Skin of body (tissue), 3 donors: ENCODE measurements at places on chromosomes 1 and 21. TPM values are rescaled to one million over a fixed set of nuclear protein-coding genes. Genes with fewer than 3 reads are reported as not detected.

Gene GPX7
- 101 TPM for total RNA-seq

GRCh38 chr1:159855709-159856108, 6.7 kb downstream of the VSIG8 start:
- no peak for DNase-seq

Gene KCND3
- 0.99 TPM for total RNA-seq

Gene GPR3
- 0.30 TPM for total RNA-seq

GRCh38 chr1:54397090-54397591, 9.1 kb downstream of the SSBP3 start:
- no peak for DNase-seq

Gene OR2W3
- 1.8 TPM for total RNA-seq

DNA sequence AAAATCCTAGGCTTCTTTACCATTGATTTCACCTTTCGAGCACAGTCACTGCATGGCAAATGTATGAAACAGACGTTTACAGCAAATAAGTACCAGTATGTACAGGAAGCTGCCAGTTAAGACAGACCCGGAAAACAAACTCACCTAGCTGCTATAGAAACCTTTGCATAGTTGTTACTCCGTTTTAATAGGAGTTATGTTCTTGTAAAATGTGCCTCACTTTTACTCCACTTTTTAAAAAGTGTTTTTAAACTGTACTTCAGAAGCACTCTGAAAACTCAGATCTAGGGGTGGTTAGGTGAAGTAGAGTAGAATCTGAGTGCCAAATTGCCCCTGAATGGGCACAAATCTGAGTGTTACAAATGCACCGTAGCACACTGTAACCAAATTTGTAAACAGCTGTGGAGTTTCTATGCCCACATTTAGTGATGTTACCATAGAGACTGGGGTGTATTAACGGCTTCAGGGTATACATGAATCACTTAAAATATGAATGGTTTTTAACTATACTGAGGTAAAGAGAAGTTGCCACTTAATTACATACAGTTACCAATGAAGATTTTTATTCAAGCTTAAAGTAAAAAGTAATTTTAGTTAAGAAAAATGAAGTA, 30.7 kb downstream of the CNIH4 start:
- DNase-seq: no peak

DNA sequence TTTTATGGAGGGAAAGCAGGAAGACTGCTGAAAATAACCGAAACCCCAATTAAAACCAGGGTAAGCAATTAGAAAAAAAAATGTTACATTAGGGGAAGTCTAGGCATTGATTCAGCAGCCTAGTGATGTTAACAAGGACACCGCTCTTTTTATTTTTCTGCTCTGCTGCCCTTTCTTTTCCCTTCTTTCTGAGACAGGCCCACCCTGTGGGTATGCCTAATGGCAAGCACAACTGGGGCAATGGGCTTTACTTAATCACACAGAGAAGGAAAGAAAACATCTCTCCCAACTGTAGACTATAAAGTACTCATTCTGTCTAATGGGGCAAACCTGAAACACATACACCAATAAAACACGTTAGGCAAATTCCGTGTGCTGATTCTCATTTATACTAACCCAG, 69.6 kb downstream of the GBP6 start:
- DNase-seq: no peak

DNA sequence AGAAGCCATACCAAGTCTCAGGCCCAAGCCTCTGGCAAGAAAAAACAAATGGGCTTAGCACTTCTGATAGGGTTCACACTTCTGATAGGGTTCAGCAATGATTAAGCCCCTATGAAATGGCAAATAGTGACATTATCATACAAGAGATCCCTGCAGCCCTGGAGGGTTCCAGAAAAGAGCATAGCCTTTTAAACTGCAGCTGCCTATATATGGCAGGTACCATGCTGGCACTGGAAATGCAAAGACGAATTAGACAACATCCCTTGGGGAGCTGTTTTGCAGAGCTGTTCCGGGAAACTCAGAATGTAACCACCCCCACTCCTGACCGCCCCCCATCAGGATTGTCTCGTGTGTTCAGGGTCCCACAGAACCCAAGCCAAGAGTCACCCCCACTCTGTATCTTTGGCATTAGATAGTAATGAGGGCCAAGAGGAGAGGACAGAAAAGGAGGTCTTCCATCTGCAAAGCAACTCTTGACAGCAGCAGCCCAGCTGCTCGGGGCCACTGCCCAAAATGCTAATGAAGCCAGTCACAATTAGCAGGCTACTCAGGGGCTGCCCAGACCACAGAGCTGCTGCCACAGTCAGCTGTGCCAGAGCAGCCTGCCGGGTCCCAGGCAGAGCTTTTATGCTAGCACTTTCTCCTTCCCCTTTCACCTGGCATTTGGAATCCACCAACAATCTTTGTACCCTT, 50.9 kb downstream of the ITPKB start:
- DNase-seq: no peak

- no peak for DNase-seq
Observed at GRCh38 chr1:110616587-110616986, 10.4 kb upstream of the KCNA2 start.
